ENCODE measurements at places on chromosomes 12 and 14.
A peak's percentile ranks its signal among the peaks of the same experiment; 100 is the strongest.

DNA sequence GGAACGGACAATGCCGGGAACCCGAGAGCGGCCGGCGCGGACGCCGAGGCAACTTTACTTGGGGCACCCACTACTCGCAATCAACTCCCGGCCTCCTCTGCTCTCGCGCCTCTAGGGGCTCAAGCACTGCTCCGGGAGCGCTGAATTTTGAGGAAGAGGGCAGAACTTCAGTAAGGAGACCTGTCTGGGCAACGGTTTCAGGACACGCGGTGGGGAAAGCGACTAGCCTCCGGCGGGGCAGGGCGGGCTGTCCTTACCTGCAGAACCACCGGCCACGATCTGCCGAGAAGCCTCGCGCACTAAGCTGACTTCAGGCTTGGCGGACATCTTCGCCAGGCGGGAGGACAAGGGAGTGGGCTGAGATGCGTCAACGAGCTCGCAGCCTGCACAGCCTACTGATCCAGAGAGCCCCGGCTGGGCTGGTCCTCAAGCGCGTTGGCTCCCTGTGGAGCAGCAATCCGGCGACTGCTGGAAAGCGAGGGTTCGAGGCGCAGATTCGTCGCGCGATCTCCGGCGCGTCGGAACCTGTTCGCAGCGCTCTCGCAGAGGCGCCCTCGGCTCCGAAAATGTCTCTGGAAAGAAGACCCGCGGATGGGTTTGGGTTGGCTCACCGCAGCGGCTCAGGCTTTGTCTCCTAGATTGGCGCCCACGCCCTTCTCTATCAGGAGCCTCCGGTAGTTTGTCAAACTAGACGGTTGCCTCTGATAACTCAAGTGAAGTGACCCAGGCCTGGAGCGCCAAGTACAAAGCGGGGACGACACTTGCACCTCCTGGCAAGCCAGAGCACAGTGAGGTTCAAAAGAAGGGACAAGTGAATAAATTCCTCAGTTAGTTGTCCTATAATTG is at the start of gene SLC25A21:
Gene SLC25A21 (minus strand): TSS at position 583 of the 846 bp plus-strand sequence.
- DNase-seq = peak; percentile 72

DNA sequence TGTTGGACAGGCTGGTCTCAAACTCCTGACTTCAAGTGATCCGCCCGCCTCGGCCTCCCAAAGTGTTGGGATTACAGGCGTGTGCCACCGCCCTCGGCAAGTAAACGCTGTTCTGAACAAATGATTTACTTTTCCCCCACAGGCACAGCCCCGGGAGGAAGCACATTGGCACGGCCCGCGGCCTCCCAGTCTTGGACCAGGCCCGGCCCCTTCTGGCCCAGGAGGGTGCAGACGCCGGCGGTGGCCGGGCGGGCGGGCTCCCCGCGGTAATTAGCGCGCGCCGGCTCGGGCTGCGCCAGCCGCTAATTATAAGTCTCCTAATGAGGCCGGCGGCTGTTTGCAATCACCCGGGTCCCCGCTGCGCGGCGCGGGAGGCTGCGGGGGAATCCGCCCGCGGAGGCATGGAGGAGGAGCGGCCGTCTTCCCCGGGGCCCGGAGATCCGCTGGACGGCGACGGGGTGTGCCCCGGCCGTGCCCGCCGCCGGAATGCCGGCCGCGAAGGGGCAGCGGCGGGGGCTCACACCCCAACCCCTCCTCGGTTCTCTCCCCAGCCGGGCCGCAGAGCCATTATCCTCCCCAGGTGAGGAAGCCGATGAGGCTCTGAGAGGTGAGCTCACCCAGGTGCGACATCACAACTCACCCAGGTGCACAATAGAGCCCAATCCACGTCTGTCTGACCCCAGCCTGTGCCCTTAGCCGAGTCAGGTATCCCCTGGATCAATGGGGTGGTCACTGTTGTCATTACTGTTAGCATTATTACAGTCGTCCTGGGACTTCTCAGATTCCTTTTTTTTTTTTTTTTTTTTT is 3.3 kb upstream of the POP5 start:
- DNase-seq = peak; percentile 28

DNA sequence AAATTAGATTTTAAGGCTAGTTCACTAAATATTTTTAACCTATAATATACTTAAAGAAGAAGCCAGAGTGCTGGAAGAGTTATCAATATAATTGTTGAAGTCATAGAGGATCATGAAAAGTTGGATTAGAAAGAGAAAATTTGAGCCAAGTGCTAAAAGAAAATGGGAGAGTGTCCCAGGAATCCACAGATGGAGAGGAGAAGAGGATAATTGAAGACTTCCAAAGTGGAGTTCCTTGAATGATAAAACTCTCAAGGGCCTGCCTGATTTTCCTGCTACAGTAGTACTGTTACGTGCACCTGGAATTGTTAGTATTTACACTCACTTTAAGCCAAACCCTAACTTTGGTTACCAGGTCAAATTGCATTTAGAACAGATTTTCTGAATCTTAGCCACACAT is 113.2 kb downstream of the MSRB3 start:
- DNase-seq = no peak

GRCh38 chr14:79502751-79503148 is 708.6 kb downstream of the DIO2 start:
- no peak for DNase-seq

DNA sequence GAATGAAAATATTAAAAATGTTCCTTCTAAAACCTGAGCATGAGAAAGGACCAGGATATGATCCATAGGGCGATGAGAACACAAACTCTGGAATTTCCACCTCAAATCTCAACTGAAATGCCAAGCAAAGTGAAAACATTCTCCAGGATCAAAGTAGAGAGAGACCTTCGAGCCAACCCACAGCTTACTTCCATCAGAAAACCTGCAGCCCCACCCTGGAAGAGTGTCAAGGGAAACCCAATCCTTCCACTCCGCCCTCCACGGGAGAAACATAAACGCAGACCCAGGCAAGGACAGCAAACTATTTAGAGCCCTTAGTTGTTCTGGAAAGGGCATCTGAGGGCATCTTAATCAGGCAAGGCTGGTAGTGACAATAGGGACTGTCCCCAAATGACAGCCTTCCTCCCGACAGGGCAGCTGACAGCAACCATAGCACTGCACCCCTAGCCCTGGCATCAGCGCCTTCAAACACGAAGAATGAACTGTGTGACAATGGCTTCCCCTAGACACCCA is 21.8 kb downstream of the SLC15A4 start:
- DNase-seq = no peak

DNA sequence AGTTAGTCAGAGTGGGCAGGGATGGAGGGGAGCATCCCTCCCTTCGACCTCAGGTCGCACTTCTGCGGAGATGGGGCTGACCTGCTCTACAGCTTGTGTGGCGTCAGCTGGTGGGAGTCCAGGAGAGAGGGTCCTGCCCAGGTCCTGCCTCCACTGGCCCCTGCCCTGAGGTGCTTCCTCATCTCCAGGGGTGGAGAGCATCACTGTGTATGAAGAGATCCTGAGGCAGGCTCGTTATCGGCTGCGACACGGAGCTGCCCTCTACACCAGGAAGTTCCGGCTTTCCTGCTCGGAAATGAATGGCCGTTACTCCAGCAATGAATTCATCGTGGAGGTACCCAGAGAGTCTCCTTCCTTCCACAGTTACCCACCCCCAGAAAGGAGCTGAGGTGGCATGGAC is 20.2 kb downstream of the CLSTN3 start:
- no peak for DNase-seq

DNA sequence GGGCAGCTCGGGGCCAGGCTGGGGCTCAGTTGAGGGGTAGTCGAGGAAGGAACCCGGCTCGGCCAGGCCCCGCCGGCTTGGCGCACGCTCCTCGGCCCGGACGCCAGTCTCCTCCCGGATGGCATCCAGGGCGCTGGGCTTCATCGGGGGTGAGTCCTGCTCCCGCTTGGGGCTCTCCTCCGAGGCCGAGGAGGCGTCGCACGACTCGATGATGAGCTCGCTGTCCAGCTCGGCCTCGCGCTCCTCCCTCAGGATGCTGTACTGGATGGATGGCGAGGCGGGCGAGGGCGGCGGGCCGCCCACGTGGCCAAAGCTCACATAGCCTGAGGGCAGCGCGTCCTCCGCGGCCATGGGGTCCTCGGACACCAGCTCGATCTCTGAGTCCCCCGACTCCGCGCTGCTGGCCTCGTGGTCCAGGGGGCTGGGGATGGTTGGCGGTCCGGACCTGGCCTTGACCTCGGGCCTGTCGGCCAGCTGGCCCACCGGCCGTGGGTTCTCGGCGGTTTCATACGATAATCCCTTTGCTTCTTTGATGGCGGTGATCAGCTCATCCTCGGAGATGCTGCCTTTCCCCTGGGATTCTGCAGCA is 143.4 kb downstream of the RTN1 start:
- no peak for DNase-seq

DNA sequence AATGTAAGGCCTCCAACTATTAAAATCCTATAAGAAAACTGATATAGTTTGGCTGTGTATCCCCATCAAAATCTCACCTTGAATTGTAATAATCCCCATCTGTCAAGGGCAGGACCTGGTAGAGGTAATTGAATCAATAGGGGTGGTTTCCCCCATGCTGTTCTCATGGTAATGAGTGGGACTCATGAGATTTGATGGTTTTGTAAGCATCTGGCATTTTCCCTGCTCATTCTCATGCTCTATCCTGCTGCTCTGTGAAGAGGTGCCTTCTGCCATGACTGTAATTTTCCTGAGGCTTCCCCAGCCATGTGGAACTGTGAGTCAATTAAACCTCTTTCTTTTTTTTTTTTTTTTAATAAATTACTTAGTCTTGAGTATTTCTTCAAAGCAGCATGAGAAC is 31.9 kb downstream of the TSPAN19 start:
- no peak for DNase-seq

DNA sequence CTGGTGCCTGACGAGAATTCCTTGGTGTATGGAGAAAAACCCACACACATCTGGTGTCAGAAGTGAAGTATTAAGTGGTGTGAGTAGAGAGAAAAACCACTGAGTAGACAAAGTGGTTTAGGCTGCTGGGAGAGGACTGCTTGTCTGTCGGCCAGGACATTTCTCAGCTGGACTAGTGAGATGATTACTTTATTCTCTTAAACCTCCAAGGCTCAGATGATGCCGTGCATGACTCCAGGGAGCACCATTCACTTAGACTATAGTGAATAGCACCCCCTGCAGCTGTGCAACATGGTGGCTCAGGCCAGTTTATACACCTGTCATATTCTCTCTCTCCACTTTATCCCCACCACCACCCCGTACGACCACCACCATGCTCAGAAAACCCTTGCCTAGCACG is 28.5 kb upstream of the NFYB start:
- no peak for DNase-seq

GRCh38 chr12:78128211-78128610 is 297.5 kb downstream of the NAV3 start:
- DNase-seq = no peak

- peak; percentile 14 for DNase-seq
Observed at GRCh38 chr12:76455582-76456345, 103.8 kb downstream of the OSBPL8 start.

DNA sequence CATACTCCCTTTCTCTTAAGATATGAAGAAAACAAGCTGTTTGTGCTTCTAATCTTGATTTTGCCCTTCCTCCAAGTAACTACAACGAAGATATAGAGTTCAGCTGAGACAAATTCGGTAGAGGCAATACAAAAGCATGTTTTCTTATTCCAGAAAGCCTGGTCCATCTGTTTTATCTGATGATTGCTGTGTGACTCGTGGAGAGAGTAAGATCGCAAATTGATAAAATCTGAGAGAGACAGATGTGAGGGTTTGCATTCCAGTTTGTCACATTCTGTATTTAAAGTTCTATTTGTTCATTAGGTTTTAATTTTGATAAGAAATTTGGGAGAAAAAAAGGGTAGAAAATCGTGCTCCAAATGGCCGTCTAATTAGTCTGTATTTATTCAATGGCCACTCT is 192.1 kb downstream of the CPNE8 start:
- no peak for DNase-seq

DNA sequence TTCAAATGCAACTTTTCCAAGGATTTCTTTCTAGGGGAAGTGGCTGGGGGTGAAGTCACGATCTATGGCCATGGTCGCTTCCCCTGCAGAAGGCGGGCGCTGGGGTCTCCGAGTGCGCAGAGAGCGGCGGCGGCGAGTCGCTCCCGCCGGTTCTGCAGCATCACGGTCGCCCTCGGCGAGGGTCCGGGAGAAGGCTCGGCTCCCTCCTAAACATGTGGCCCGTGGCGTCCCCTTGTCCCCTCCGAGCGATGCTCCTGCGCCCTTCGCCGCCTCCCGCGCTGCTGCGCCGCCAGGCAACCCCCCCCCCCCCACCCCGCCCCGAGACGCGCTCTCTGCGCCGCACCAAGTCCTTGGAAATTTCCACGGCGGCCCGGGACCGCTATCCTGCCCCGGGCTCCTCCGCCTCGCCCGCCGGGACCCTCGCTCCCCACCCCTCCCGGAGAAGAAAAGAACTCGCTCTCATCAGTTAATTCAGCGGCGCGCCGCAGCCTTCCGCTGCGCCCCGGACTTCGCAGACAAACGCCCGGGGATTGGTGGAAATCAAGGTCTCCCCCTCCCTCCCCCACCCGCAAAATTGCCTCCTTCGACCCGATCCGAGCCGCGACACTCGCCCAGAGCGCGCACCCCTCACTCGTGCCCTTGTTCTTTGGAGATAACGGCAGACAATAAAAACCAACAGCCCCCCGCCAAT is at the start of gene ST8SIA1:
Gene ST8SIA1 (minus strand): TSS at position 298 of the 691 bp plus-strand sequence. CDS start 475 bp downstream, outside the sequence.
- DNase-seq = no peak

DNA sequence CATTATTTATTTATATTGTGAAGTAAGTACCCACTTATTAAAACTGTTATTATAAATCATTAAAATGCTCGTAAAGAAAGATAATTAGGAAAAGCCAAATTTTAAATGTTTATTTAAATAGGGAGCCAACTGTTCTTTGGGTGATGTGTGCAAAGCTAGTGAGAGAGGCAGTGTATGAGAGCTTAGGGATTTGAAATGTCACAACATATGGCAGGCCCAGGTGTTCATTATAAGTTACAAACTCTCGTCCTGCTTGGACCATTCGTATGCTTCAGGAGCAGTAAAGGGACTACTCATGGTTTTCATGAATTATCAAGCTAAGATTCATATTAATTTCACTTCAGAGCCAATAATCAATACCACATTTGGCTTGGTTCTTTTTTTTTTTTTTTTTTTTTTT is 154.5 kb downstream of the TGFB3 start:
- no peak for DNase-seq

DNA sequence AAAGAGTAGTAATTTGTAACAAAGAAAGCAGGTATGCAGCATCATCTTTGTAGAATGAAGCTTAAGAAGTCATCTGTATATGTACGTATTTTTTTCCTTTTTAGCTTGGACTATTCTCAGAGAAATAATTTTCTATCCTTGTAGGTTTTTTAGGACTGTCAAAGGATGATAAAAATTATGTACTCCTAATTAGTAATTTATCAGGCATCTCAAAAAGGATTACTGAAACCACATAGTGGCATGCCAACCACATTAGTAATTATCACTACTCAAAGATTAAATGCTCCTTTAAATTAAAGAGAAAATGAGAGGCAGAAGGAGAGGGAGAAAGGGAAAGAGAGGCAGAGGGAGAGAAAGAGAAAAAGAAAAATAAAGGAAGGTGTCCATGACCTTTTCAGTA is 17.3 kb downstream of the TTC8 start:
- DNase-seq = no peak

All from globus pallidus (tissue), 1 donor.